Kidney epithelial cell (primary cell): ENCODE measurements at places on chromosomes 5 and 9.
A peak's percentile ranks its signal among the peaks of the same experiment; 100 is the strongest.

DNA sequence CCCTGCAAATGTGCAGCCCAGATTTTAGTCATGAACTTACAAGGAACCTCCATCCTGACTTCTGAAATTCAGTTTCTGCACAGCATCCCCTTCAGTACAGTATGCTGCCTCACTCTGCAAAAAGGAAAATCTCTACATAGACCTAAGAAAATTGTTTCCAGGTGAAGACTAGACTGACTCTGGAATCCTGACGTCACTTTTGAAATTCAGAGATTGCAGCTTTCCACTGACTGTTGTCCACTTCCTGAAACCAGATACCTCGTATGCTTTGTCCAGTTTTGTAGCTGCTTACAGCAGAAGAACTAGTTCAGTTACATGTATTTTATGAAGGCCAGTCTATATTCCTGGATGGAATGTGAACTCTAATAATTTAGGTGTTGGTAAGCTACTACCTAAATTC, 629.3 kb upstream of the ST8SIA4 start:
- no peak for DNase-seq

- no peak for DNase-seq
Observed at GRCh38 chr9:104923740-104924139, 4.2 kb downstream of the ABCA1 start.

GRCh38 chr9:120187758-120188157, 392.2 kb downstream of the CDK5RAP2 start:
- DNase-seq, result no peak

GRCh38 chr9:89278997-89279739, 31.8 kb upstream of the CKS2 start:
- peak; percentile 12 for DNase-seq

GRCh38 chr5:113162770-113163169, 186.2 kb downstream of the DCP2 start:
- peak; percentile 61 for DNase-seq

GRCh38 chr5:178318893-178319292, 86.3 kb upstream of the PHYKPL start:
- no peak for DNase-seq

GRCh38 chr5:77353251-77353650, 138.9 kb downstream of the WDR41 start:
- DNase-seq, result no peak

GRCh38 chr5:171397190-171397589, 9.5 kb downstream of the NPM1 start:
- no peak for DNase-seq
